DMS 273 treated with DMSO at 0.1 percent for 48 hours (cell line): ENCODE measurements at places on chromosomes 11 and 22.

DNA sequence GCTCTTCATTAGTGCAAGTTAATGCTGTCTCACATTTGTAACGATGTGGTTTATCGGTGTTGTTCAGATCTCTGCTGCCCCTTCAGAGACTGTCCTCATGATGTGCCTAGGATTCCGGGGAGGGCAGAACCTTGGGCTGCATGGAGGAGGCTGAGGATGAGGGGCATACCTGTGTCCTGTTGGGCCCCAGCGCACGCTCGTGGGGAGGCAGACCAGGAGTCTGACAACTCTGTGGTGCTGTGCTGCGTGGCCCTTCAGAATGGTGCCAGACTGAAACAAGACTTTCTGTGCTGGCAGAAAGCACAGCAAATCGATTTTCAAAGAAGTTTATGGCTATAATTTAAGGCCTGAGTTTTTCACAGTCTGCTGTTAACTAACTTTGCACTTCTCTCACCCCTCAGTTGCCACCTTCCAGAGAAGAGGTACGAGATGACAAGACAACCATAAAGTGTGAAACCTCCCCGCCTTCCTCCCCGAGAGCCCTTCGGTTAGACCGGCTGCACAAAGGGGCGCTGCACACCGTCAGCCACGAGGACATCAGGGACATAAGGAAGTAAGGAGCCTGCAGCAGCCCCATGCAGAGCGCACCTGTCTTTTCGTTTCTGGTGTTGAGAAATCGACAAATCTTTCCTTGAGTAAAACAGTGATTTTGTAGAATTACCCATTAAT, 44.3 kb upstream of the CTTN start:
- DNase-seq, result no peak

GRCh38 chr11:75625991-75626888, 42.6 kb downstream of the MAP6 start:
- no peak for DNase-seq

DNA sequence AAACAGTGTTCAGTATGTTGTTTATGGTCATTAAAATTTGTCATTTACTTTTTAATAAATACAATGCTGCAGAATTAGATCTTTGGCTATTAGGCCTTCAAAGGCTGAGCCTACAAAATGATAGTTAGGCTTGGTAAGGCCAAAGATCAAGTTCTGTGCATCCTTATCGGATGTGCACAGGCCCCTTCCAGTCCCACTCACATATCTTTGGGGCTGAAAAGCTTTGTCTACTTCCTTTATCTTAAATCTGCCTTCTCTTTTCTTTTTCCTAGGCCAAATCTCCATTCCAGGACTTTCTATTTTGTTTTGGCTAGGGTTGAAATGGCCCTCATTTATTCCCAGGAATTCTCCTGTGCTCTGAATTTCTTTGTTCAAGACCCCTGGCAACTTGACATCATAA, 3.4 kb upstream of the GLB1L2 start:
- no peak for DNase-seq

DNA sequence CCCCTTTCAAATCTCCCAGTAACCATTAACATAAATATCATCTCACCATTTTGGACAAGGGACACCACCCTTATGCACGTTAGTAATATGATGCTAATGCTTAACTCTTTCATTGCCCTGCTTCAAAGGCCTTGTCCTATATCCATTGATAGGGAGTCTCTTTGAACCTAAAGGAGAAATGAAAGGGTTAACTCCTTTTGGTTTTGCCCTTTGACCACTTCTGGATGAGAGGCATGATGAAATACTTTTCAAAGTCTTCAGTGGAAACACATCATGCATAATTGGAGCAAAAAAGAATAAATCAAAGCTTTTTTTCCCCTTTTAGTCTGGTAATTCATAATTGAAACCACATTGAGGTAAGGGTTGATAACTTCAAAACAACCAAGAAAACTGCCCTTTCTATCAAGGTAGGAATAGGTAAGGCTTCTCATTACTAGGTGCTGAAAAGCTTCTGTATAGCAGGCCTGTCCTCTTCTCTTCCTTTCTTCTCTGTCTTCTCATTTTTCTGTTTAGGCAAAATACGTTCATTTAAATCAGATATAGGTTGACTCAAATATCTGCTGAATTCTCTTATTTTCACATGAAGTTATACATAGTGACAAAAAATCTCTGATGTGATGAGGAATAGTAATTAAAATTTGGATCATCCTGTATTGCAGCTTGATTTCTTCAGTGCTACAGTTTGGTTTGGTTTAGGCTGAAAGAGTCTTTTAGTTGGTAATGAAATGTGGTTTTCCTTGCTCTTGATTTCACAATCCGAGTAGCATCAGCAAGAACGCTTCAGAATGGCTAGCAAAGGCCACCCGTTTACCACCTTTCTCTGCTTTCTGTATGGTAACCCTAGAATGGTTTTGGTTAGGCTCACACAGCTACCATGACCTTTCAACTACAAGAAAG, 94.8 kb downstream of the EXT2 start:
- DNase-seq, result no peak

DNA sequence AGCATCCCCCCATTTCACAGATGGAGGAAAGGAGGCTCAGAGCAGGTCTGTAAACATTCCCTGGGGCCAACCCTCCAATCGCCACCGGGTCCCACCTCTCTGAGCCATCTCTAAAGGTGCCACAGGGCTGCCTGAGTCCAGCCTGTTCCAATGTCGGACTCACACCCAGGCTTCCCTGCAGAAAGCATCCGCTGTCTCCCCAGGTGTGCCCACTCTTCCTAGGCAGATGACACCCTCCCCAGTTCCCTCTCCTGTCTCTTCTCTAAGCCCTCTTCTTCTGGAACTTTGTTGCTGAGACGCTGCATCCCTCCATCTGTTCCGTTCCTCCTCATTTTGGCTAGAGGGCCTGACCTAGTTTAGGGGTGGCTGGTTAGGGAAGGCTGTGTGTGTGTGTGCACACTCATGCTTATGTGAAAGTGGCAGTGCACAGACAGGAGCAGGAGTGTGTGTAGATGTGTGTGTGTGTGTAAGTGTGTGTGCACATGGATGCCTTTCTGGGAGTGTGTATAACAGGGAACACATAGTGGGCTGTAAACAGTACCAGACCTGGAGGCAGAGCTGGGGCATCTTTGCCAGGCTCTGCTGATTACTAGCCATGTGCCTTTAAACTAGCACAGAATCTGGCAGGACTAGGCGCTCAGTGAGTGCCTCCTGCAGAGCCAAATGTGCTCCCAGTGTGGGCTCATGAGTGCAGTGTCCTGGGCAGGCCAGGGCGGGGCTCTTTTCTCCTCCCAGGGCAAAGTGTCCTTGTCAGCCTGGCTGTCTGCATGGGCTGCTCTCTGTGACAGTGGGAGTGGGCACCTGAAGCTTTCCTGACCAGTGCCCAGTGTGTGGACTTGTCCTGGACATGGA, 77.3 kb upstream of the NECTIN1 start:
- DNase-seq, result no peak

DNA sequence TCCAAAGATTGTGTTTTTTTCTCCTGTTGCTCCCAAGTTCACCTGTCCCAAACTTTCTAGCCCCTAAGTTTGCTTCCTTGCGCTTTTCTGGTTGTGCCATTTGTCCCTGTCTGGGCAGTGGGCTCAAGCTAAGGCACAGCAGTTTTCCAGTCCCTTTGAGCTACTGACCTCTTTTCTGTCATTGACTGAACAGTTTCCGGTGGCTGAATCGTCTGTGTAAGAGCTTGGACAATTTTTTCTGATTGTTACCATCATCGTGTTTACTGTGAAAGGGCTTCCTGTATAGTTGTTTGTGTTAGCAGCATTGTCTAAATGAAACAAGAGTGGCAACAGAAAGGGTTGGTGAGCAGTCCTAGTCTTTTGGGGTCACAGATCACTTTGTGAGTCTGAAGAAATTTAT, 49.8 kb downstream of the BMAL1 start:
- no peak for DNase-seq

DNA sequence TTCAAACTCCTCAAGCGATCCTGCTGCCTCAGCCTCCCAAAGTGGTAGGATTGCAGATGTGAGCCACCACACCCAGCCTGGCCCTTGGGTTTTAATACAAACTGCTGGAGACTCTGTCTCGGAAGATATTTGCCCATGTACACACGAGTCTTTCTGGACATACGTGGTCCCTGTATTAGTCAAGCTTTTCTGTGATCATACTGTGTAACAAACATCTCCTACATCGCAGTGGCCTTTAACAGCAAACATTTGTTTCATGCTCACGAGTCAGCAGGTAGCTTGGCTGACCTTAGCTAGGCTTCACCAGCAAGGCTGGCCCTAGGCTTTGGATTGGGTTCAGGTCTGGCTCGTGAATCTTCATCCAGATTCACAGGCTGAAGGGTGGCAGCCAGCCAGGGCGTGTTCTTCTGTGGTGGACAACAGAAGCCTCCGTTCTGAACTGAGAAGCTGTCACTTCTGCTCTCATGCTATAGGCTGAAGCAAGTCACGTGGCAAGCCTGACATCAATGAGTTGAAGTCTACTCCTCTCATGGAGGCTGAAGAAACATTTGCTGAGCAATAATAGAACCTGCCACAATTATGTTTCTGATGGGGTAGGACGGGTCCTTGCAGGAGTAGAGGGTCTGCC, 8.8 kb downstream of the KIAA1671 start:
- no peak for DNase-seq

DNA sequence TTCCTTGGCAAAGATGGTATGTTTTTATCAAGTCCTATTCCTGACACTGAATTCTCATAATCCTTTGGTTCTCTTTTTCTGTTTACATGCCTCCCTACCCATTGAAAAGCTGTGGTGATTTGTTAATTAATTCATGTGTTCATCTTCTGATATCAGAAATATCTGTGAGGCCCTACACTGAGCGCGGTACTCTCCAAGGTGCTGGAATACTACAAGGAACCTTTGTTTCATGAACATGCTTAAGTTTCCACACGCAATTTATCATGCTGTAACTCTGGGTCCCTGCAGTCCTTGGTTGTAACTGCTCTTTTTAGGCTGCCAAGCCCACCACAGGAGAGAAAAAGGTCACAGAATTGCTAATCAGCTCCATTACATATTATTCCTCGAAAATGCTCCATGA, 331.8 kb downstream of the FAT3 start:
- DNase-seq, result no peak

GRCh38 chr22:25109878-25110595, 89.6 kb upstream of the CRYBB3 start:
- DNase-seq, result no peak

DNA sequence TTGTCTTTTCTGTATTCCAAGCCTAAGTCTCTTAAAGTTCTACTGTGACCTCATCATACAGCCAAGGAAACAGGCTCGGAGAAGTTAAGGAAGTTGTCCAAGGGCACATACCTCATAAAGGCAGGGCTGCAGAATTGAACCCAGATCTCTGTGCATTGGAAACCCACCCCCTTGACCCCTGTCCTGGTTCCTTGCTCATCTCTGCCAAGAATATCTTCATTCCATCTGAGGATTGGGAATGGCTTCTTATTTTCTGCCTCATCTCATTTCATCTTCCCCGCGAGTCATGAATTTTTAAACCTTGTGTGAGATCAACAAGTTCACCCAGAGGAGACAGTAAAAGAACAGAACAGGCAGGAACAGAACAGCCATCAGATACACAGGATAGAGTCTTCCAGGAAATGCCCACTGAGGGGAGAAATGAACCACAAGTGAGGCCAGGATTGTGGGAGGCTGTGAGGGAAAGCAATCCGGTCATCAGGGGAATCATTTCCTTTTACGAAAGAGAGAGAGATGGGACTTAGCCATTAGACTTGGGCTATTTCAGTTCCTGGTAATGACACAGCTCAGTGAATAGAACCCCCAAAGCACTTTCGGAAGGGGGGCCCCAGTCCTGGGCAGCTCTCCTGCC, 34.4 kb upstream of the LRRC10B start:
- DNase-seq, result no peak

GRCh38 chr11:127656116-127656836, 655.7 kb upstream of the KIRREL3 start:
- no peak for DNase-seq

GRCh38 chr22:35634943-35635540, 13.2 kb upstream of the APOL6 start:
- DNase-seq, result no peak

GRCh38 chr22:50206599-50206998, 5.8 kb downstream of the SELENOO start:
- no peak for DNase-seq

DNA sequence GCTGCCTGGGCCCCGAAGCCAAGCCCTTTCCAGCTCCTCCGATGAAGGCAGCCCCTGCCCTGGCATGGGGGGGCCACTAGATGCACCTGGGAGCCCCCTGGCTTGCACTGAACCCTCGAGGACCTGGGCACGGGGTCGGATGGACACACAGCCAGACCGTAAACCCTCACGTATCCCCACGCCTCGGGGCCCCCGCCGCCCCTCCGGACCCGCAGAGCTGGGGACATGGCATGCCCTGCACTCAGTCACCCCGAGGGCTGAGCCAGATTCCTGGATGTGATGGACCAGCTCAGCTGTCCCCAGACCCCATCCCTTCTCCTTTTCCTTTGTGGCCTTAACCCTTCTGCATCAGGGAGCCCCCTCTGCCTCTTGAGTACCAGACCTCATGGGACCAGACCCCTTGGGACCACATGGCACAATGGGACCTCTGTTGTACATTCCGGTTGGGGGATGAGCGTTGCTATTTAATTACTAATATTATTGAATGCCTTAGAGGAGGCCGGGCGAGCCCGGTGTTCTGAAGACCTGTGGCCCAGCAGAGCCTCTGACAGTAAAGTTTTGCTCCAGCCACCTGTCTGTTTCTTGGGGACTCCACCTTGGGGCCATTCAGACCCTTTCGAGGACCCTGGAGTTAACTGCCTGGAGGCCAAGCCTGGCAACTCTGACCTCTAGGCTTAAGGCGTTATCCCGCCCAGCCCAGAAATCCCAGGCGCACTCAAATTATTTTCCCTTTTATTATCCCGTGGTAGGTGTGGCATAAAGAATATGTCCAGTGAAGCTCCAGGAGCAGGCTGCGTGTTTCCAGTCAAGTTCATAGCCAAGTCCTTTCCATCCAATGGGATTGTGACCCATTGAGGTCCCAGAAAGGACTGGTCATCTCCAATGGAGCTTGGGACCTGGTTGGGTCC, 3.0 kb downstream of the RASL10A start:
- DNase-seq, result no peak

DNA sequence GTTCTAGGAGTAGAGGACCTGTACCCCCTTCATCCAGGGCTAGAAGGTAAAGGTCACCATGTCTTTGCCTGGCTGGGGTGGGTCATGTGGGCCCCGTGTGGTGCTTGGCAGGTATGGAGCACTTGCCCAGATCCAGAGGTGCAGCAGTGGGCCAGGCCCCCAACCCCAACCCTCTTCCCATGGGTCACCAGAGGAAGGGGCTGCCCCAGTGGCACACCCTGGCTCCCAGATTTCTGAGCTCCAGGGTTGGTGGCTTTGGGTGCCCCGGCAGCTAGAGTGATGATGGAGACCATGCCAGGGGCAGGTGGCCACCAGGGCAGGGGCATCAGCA, 2.4 kb upstream of the GP1BB start:
- no peak for DNase-seq

DNA sequence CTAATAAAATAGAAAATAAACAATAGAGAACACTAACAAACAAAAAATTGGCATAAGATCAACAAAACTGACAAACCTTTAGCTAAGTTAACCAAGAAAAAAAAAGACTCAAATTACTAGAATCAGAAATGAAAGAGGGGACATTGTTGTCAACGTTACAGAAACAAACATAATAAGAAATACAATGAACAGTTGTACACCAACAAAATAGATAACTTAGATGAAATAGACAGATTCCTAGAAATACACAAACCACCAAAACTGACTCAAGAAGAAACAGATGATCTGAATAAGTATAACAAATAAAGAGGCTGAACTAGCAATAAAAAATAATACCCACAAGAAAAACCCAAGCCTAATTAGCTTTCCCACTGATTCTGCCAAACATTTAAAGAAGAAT, 34.7 kb upstream of the TMPRSS4 start:
- DNase-seq, result no peak

GRCh38 chr11:67120456-67120855, 1.4 kb downstream of the KDM2A start:
- no peak for DNase-seq

GRCh38 chr11:132096132-132096825, 725.9 kb downstream of the NTM start:
- DNase-seq, result no peak
